ENCODE measurements at places on chromosomes 16 and 17. TPM values are rescaled to one million over a fixed set of nuclear protein-coding genes. Genes with fewer than 3 reads are reported as not detected.

DNA sequence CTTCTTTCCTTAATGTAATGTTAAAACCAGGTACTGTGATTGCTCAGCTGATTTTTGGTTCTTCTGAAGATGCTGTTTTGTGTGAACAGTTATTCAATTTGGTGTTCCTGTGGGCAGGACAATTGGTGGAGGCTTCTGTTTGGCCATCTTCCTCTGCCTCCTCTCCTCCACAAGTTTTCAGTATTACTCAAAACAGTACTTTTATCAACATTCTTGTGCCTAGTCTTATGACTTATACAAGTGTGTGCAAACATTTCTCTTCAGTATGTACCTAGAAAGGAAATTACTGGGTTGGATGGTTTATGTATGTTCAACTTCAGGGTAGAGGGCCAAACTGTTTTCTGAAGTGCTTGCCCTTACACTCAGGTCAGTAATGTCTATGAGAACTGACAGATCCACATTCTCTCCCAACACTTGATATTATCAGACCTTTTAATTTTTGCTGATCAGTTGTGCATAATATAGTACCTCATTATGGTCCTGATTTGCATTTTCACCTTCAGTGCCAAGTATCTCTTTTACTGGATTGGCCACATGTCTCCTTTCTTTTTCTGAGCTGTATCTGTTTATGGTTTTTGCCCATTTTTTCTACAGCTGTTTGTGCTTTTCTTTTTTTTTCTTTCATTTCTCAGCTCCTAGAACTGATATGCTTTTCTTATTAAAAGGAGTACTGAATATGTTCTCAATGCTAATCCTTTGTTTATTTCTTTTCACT lies 50.9 kb downstream of the ERCC4 start:
- DNase-seq: no peak

GRCh38 chr17:14121952-14122351 lies 52.6 kb downstream of the COX10 start:
- DNase-seq: no peak

Gene MT1A
- not detected for total RNA-seq

DNA sequence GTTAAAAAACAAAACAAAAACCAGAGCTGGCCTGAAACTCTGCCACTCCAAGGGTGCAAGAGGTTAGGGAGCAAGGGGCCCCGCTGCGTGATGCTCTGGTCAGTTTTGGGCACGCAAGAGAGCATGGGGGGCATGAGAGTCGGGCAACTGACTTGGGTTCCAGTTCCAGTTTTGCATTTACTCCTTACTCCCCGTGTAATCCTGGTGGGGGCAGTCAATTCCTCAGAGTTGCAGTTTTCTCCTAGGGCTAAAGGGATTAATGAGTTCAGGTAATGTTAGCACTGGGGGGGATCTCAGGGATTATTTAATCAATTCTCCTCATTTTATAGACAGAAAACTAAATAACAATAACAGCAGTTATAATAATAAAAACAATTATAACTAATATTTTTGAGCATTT lies 72.9 kb upstream of the PMFBP1 start:
- DNase-seq: no peak

Gene KCNJ2
- 3.6 TPM for total RNA-seq

- no peak for DNase-seq
These were observed 7.9 kb downstream of the MSLN start for GRCh38 chr16:768428-768827.

Gene LGALS9
- 16.6 TPM for total RNA-seq

DNA sequence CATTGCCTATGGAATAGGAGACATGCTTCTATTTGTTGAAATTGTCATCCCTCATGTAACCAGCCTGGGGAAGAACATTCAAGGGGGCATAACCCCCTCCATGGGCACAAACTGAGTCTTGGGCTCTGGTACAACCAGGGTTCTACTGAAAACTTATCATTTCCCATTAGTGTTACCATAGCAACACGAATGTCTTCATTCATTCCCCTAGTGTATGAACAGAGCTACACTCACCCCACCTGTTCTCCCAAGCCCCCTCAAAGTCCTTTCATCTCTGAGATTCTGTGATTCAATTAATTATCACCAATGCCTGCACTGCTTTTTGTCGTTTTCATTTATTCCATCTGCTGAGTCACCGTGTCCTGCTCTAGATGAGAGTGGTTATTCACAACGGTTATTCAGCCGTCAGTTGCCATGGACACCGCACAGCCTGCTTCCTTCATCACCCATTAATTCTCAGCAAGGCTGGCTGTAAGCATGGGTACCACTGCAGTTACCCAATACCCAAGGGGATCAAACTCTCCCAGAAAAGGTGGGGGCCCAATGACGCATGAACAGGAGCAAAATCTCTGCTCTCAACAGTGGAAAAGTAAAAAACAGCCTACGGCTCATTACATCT lies 1.6 kb upstream of the GAST start:
- no peak for DNase-seq

DNA sequence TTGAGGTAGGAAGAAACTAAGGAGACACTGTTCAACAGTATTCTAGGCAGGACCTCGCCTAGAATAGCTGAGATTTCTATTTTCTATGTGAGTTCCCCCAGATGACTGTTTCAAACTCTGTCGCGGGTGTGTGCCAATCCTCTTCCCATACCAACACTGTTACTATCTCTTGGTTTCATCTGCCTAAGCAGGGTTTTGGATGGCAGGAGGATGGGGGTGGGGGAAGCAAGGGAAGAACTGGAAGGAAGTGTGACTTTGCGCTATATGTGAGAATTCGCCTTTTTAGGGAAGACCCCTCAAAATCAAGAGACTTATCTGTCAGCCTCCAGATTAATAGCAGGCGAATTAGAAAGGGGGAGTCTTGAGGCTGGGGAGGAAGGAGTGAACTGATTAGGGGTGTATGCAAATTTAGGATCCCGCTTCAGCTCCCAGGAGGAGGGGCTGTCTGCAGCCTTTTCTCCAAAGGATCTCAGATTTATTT lies 521 bp upstream of the G6PC3 start:
- no peak for DNase-seq

Gene CES3
- 0.45 TPM for total RNA-seq

DNA sequence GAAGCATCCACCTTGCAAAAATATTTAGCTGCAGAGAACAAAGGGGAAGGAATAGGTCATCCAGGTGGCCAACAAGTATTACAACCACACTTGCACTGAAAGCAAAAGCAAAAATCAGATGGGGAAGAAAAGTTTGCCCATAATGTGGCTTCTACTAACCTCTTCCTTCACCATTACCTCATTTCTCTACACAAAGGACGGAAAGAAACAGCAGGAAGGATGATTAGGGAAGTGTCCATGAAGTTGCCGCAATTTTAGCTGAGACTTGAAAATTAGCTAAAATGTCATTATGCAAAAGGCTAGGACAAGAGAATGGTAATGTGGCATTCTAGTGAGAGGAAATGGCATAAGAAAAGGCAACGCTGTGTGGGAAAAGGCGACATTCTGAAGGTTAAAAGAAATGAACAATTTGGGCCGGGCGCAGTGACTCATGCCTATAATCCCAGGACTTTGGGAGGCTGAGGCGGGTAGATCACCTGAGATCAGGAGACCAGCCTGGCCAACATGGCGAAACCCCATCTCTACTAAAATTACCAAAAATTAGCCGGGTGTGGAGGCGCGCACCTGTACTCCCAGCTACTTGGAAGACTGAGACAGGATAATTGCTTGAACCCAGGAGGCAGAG lies 13.7 kb downstream of the KANSL1 start:
- DNase-seq: no peak

- no peak for DNase-seq
These were observed 8.4 kb downstream of the FOXK2 start for GRCh38 chr17:82527898-82528297.

DNA sequence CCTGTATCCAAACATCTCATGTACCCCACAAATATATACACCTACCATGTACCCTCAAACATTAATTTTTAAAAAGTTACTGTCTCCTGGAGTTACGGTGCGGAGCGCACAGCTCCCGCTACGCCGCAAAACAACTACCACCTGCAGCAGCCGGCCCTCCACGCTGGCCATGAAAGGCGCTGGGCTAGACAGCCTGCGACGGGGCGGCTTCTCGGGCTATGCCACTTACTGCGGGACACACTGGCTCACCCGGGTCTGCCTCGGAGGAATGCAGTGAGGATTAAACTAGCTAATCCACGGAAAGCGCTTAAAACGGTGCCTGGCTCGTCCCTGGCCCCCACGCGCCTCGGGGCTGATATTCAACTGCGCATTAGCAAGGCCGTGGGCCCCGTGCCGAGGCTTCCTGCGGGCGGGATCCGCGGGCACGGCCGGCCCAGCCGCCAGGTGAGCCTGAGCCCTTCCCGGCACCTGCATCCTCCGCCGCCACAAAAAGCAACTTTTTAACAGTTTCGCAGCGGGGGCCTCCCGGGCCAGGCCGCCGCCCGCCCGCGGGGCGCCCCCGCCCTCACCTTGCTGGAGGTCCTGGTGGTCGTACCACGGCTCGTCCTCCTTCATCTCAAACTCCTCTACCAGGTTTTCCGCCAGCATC lies 633 bp downstream of the CDR2 start:
- peak; percentile 59 for DNase-seq

DNA sequence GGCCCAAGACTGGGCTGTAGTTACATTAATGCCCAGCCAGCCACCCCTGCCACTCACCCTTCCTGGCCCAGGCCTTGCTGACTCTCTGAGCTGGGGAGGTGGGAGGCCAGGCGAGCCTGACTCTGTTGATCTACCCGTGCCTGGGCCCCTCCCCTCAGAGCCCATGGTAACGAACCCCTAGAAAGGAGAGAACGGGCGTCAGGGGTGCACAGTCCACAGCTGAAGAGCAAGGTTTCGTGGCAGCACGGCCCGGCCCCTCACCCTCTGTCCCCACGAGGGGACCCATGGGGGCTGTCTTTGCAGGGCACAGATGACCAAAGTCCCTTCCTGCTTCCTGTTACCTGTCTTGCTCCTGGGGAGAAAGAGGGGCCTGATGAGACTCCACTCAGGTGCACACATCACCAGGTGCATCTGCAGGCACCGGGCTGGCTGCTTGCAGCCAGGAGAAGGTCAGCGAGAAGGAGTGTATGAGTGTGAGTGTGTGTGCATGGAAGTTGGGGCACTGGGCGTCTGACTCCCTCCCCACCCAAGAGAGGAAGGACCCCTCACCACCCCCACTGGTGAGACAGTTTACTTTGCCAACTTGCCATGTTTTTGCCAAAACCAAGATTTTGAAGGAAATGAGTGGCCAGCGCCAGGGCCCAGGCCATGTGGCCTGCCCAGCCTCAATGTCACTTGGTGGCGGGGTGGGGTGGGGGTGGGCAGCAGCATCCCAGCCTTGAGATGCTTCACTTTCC lies 359.1 kb downstream of the SEC14L1 start:
- no peak for DNase-seq

DNA sequence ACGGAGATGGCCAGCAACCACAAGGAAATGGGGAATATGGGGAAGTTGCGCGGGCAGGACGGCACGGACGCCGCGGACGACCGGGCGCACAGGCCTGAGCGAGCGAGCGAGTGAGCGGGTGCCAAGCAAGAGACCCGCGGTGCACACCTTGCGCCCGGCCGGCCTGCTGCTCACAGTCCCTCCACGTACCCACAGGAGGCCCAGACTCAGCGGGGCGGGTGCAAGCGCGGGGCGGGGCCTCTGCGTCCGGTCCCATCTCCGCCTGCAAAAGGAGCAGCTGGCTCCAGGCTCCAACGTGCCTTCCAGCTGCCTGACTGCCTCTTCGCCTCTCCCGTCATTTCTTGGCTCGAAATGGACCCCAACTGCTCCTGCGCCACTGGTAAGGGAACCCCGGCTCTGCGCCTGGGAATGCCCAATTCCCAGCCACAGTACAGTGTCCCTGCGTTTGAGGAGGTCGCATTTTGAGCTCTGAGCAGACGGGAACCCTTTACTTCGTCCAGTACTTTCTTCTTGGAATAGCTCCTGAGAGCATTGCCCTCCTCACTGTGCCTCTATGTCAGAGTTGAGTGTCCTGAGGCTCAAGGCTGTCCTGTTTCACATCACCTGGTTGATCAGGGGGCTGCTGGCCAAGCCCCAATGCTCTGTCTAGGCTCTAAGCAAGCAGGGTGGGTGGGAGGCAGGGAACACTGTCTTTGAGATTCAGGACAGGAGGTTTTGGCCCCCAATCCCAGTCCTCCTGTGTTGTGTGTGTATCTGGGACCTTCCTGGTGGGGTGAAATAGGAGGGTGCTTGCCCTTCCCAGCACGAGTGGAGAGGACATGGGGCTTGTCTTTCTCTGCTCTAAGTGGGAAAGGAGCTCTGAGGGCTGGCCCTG lies 8.1 kb upstream of the MT1E start:
- DNase-seq: peak; percentile 76

DNA sequence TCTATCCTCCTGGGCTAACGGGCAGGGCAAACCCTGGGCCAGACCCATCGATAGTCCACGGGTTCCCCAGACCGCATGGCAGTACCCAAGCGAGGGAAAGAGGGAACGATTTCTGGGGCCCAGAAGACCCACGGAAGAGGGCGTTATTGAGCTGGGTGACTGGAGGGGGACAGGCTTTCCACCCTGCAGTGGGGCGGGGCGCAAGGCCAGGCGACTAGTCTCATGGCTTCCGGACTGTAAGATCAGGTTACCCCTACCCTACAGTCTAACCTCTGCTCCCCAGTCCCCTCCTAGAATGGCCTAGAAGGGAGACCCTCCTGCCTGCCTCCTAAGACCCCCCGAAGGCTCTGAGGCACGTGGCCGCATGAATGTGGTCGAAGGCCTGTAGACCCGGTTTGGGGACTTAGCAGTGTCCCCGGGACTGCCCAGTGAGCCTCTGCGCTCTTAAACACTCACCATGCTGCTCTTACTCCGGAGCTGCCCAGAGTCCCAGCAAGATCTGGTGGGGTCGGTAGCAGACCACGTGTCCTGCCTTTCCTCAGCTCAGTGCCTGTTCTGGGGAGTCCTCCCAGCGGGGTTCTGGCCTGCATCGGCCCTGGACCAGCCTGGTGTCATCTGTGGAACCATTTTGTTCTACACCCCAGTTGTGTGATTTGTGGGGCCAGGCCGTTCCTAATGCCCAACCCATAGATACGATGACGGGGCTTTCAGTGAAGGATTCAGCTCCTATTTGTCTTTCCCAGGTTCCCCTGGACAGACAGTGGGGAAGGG lies 13.2 kb upstream of the AURKB start:
- peak; percentile 77 for DNase-seq

Gene ODAD4
- 1.9 TPM for total RNA-seq

Gene VTN
- 1.4 TPM for total RNA-seq

DNA sequence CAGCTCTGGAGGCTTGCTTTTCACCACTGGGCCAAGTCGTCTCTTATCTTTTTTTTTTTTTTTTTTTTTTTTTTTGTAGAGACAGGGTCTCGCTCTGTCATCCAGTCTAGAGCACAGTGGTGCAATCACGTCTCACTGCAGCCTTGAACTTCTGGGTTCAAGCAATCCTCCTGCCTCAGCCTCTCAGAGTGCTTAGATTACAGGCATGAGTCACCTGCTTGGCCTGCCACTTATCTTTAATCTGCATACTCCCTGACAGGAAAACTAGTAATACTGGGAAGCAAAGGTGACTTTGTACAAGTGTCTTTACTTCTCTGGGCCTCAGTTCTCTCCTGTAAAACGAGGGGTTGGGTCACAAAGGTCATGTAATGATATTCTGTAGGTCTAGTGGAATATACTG lies 15.0 kb downstream of the NTN1 start:
- DNase-seq: no peak

- DNase-seq: no peak
These were observed 9.7 kb upstream of the MLKL start for GRCh38 chr16:74710401-74710800.

DNA sequence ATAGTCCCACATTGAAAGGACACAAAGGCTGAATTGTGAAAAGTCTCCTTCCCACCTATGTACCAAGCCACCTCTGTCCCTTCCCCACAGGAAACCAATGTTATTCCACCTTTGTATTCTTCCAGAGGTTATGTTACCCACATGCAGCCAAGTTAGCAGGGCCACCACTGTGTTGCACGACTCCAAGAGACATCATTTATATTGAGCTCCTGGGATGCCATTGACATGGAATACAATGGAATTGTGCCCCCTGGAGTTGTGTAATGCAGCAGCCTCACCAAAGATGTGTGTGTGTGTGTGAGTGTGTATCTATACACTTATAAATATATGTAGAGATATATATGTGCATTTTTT lies 21.6 kb upstream of the MSI2 start:
- DNase-seq: no peak

Data from ovary (tissue), 10 donors.